ENCODE measurements at places on chromosomes 2 and 18. TPM values are rescaled to one million over a fixed set of nuclear protein-coding genes. Genes with fewer than 3 reads are reported as not detected.

- no peak for DNase-seq
Observed at GRCh38 chr2:229196448-229196847, 74.6 kb downstream of the PID1 start.

- no peak for DNase-seq
Observed at GRCh38 chr2:19114126-19114525, 244.3 kb downstream of the OSR1 start.

- DNase-seq = no peak
Observed at GRCh38 chr18:9436206-9436929, 38.9 kb upstream of the RALBP1 start.

GRCh38 chr2:10764096-10764785 is 42.8 kb downstream of the ATP6V1C2 start:
- DNase-seq = no peak

Gene GPC1
- total RNA-seq = 6.2 TPM

Gene CD207
- not detected for total RNA-seq
